Brain (organoid and tissue), 16 donors: ENCODE measurements at places on chromosomes 16 and 17.

DNA sequence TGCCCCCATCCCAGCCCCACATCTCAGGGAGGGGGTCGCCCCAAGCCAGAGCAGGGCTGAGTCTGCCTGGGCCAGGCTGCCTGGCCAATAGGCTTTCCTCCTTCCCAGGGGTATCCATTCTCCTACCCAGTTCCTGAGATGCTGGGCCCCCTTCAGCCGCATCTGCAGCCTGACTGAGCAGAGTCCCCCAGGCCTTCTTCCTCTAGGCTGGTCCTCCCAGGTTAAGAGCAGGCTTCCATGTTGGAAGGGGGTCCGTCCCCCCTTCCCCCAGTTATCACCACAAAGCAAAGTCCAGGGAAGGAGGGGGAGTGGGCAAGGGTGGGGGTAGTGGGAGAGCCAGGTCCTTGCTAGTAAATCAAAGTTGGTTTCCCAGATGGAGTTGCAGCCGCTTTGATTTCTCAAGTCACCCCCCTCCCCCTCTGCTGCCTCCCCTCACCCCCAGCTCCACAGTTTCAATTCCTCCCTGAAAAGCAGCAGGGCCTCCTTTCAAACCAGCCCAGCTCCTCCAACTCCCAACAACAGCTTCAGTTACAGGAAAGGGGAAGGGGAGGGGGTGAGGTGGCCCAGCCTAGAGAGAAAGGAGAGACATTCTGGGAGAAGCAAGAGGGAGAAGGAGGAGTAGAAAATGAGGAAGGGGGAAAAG lies 9.5 kb upstream of the FZD2 start:
- peak; percentile 15 for DNase-seq

- no peak for DNase-seq
Measured at GRCh38 chr17:45902892-45903346, 8.6 kb downstream of the MAPT start.

DNA sequence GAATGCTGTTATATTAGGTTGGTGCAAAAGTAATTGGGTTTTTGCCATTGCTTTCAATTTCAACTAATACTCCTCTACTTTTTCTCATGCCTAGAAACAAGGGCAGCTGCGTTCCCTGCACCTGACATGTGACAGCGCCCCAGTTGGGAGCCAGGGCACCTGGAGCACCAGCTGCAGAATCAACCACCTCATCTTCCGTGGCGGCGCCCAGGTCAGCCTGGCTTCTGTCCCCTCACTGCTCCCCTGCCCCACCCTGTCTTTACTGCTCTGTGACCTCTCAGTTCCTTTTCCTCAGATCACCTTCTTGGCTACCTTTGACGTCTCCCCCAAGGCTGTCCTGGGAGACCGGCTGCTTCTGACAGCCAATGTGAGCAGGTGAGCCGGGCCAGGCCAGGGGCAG lies 16.4 kb upstream of the ITGAD start:
- no peak for DNase-seq

- no peak for DNase-seq
Measured at GRCh38 chr17:81021531-81022343, 13.2 kb upstream of the BAIAP2 start.

- no peak for DNase-seq
Measured at GRCh38 chr17:55144518-55144917, 120.2 kb upstream of the HLF start.

DNA sequence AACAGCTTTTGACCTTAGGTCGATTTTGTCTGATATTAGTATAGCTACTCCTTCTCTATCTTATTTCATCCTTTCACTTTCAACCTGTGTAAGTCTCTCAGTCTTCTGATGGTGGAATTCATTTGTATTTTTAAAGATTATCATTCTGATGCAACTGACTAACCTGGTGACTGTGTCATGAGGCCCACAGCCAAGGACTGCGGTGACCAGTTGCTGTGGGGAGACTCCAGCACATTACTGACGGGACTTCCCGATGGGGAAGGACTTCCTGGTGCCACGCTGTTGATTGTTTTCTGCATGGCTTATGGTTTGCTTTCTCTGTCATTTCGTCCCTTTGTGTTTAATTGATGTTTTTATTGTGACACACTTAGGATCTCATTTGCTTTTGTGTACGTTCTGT lies 34.2 kb downstream of the RMI2 start:
- DNase-seq = no peak

DNA sequence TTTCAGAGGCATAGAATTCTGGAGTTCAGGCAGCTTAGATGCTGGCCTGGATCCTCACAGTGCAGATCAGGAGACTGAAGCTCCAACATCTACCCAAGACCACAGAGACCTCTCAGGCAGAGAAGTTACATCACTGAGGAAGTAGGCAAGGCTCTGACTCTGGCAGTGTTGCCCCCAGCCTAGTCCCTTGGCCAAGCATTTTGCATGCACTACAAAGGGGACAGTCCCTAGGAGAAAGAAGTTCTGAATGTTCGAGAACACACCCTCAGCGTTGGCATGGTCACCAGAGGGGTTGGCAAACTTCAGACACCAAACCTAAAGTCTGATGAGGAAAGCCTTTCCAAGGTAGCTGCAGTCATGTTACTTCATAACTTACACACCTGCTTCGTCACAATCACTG lies 2.5 kb downstream of the RANBP10 start:
- no peak for DNase-seq

- DNase-seq = peak; percentile 47
Measured at GRCh38 chr16:711548-712320, 3.2 kb upstream of the METRN start.

DNA sequence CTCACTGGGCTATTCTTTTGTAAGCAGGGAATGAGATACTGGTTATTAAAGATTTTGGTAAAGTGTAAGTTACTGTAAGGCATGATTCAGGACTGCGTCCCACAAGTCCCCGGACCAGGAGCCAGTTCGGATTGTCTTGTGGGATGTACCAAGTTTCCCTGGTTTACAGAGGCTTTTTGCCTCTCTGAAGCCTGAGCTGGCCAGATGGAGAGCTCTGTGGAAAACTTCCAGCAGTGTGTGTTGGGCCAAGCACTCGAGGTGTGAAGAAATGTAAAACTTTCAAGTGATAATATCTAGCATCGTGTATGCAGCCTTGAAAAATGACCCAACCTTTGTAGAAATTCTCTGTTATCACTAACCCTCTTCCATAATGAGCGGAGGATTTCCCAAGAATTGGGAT lies 2.4 kb downstream of the EPN2 start:
- DNase-seq = peak; percentile 56

DNA sequence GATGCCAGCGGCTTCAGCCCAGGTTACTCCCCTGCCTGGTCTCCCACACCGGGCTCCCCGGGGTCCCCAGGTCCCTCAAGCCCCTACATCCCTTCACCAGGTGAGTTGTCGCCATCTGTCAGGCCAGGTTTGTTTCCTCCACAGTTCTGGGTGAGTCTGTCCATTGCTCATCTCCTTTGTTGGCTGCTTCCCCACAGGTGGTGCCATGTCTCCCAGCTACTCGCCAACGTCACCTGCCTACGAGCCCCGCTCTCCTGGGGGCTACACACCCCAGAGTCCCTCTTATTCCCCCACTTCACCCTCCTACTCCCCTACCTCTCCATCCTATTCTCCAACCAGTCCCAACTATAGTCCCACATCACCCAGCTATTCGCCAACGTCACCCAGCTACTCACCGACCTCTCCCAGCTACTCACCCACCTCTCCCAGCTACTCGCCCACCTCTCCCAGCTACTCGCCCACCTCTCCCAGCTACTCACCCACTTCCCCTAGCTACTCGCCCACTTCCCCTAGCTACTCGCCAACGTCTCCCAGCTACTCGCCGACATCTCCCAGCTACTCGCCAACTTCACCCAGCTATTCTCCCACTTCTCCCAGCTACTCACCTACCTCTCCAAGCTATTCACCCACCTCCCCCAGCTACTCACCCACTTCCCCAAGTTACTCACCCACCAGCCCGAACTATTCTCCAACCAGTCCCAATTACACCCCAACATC lies 28.8 kb downstream of the POLR2A start:
- DNase-seq = no peak

GRCh38 chr17:80984749-80985148 lies 6.9 kb upstream of the CHMP6 start:
- no peak for DNase-seq

DNA sequence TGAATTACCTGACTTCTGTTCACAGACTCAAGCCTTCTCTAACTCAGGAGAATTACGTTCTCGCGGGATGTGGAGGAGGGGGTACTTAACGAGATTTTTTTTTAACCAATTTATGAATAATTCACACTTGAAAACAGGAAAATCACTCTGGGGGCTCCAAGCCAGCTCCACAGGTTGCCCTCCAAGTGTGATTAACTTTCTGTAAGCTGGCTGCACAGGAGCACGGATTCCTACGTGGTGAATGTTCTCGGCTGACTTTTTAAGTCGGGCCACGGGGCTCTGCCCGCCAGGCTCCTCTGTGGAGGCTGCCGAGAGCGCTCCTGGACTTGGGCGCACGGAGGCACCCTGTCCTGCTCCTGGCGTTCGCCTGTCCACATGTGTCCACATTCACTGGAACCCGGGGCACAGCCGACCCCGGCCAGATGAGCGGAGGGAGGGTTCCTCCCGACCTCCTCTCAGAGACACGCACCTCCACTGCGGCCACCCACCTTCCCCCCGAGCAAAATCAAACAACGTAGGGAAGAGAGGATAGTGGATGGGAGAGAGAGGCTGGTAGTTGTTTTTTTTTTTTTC lies 147.1 kb upstream of the CHMP6 start:
- DNase-seq = no peak

DNA sequence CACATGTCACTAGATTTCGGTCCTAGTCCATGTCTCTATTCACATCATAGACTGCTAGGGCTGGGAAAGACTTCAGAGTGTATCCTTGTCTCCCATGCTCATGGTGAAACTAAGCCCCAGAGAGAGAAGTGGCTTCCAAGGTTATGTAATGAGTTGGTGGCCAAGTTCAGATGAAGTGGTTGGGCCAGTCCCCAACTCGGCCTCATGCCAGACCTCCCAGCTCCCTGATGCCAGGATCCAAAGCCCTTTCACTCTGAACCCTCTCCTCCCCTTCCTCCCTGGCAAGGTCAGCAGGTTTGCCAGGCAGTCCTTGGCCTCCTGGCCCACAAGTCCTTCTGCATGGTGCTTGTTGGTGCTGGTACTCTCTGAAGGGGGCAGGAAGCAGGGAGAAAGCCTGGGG lies 189.7 kb downstream of the AXIN2 start:
- DNase-seq = no peak

DNA sequence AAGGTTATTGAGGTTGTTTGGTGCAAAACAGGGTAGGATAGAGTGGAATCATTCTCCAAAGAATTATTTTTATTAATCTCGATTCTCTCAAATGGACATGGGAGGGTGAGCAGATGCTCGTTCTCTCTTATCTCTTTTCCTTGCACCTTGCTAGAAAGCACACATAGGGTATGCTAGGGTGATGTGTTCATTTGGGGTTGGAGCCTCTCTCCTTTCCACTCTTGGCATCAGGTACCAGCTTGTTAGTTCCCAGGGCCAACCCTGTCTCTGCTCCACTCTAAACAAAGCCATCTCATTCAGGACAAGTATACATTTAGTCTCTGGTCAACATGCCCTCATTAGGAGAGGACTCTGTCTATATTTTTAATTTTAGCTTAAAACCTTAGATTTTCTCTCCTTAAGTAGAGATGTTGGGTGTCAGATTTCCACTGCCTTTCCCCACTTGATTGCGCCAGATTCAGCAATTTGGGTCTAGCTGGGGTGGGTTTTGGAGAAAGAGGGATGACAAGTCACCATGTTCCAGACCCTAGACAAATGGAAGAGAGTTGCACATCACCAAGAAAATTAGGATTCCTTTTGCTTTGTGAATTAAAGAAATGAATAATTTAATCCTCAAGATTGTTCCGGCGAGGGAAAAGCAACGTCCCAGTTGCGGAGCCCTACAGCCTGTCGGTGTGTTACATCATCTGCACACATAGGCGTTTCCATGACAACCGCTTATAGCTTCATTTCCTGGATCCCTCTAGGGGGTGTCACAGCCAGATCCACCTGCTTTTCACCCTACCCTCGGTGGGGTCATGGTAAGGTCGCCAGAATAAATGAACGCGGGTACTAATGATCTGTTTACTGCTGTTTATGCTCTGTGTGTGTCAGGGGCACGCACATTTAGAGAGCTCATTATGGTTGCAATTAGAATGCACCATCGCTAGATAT lies 41.6 kb downstream of the SNX11 start:
- peak; percentile 87 for DNase-seq

DNA sequence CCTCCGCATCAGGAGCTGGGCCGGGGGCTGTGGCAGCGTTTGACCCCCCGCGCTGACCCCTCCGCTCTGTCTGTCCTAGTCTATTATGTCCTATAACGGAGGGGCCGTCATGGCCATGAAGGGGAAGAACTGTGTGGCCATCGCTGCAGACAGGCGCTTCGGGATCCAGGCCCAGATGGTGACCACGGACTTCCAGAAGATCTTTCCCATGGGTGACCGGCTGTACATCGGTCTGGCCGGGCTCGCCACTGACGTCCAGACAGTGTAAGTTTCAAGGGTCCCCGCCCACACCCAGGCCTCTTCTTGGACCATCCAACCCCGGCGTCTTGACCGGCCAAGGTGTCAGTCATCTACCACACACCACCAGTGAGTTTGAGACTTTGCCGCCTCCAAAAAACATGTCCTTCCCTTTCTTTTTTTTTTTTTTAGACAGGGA lies 548 bp downstream of the PSMB3 start:
- no peak for DNase-seq

- peak; percentile 30 for DNase-seq
Measured at GRCh38 chr16:48479329-48479728, 94.1 kb upstream of the SIAH1 start.

DNA sequence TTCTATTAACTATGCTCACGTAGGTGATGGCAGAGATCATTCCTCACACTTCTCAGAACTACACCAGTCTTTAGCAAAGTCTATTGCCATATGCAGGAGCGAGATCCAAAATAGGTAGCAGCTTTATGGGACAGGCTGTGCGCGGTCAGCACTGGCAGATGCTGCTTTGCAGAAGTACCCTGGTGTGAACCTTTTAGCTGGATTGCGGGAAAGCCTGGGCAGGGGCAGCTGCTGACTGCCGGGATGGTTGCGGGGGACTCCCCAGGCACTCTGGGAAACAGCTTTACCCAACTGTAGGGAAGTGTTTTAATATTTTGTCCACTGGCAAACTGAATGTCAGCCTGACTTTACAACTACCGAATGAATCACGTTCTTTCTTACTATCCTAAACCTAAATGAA lies 251.3 kb downstream of the HS3ST3A1 start:
- DNase-seq = no peak

GRCh38 chr16:57727610-57728009 lies 8.0 kb upstream of the KATNB1 start:
- DNase-seq = no peak

DNA sequence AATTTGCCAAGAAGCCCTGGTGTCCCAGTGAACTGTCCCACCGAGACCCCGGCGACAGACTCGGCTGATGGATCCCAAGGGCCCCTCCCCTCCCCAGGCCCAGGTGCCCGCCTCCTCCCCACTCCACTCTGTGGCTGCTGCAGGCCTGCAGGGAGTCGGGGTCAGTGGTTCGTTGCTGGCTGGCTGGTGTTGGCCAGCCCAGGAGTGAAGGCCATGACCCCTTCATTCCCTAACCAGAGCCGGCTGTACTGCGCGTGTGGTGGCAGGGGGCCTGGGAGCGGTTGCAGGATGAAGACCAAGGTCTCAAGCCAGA lies 9.2 kb upstream of the TBX2 start:
- DNase-seq = no peak

- DNase-seq = no peak
Measured at GRCh38 chr16:79847569-79847968, 247.0 kb upstream of the MAF start.
